Stimulated activated CD8-positive, alpha-beta memory T cell treated with anti-CD3 and anti-CD28 coated beads, Interleukin-2, amount 100 ng/mL, for 1 hour (primary cell): ENCODE measurements at places on chromosomes 5 and 9.

DNA sequence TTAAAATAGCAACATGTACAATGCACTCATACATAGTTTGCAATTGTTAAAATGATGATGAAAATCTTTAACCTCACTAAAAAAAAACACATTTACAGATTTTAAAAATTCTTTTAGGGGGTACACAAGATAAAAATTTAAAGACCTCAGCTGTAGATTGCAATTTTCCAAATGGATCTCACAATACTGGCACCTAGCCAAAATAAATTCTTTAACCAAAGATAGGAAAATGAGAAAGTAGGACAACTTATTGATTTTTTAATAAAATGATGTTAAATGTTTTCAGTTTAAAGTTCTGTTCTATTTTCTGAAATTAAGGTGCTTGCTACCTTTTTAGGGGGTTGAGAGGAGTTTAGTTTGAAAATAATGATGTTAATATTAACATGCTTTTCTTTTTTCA is 90.0 kb downstream of the PCSK1 start:
- DNase-seq = no peak

- DNase-seq = no peak
Measured at GRCh38 chr5:156883316-156883875, 33.3 kb downstream of the PPP1R2B start.

DNA sequence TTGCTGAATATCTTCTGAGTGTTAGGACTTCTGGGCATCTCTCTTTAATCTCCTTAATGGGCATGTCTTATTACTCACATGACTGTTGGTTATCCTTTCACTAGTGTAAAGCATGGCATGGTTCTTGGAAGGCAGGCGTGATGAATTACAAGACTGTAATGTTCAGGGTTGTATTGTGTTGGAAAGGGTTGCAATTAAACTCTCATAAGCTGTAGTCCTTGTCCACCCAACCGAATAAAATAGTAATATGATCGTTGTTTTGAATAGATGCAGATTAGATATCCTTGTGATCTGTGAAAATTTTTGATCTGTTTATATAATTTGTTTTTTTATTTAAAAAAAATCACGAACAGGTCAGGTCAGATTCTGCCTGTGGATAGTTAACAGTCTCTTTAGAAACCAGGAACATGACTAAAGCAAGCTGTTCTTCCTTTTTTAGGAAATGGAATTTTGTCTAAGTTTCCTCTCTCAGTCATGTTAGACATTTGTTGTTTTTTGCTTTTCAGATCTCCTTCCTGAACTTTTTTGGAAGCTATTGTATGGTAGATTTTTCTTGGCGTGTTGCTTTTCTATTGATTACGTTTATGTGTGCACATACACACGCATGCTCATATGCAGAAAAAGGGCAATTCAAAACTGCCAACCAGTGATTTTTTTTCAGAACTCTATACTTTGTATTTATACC is 121.8 kb downstream of the ARHGEF28 start:
- no peak for DNase-seq

GRCh38 chr5:154408811-154409210 is 37.0 kb upstream of the SAP30L start:
- no peak for DNase-seq

- no peak for DNase-seq
Measured at GRCh38 chr9:131874447-131874846, 134.6 kb upstream of the RAPGEF1 start.

DNA sequence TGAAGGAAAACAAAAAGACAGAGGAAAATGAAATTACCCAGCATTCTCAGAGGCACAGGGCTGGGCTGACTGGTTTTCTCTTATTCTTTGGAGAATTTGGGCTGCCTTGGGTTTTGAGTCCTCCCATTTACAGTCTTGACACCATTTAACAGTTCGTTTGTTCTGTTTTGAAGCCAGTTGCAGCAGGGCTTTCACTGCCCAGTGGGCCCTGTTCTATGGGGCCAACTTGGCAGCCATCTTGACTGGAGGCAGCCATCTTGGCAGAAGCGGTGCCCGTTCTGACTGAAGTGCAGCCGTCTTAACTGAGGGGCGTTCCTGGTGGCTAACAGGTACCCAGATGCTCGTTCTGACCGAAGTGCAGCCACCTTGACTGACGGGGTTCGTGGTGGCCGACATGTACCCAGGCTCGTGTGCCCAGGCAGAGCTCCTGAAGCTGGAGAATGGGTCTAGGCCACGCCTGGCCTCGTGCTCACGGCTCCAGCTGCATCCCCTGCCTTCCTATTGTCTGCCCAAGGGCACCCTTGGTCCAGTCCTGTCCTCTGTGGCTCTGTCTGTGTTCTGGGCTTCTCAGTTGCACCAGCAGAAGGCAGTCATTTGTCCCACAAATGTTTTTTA is 164.4 kb downstream of the GAPVD1 start:
- no peak for DNase-seq

GRCh38 chr5:68557162-68557936 is 341.8 kb downstream of the PIK3R1 start:
- no peak for DNase-seq

- no peak for DNase-seq
Measured at GRCh38 chr5:33180900-33181299, 259.9 kb upstream of the TARS1 start.

- no peak for DNase-seq
Measured at GRCh38 chr5:146082798-146083197, 22.6 kb downstream of the PLAC8L1 start.

DNA sequence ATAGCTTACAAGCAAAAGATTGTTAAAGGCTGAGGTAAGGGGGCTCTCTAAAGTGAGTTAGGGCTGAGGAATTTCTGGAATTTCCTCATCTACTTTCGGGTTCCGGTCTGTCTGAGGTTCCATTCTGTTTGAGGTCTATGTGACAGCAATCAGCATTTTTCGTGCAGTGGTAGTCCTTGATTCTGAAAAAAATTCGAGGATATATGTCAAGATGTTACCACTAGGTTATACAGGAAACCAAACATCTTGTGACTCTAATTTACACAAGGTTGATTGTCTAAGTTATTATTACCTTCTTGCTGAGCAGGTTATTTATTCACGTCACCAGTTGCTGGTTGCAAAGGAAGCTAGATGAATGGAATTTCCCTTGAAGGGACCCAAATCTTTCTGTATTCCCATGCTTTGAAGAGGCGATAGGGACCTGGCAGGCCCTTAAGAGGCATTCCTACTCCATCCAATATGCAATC is 35.2 kb downstream of the RLN2 start:
- no peak for DNase-seq

DNA sequence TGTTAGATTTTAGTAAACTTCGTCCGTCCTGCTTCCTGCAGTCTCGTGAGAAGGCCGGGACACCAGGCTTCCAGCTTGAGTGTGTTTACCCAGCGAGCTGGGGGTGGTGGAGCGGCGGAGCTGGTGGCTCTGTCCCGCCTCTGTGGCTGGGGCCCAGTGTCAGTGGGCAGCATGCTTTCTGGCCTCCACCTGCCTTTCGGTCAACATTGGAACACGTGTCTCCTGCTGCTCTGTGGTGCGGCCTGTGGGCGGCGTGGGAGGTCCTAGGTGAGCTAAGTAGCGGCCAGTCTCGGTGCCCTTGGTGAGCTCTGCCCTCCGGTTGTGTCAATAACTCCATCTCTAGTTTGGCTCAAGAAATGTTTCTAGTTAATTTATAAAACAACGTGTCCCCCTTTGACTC is 125.9 kb downstream of the GADD45G start:
- DNase-seq = no peak

DNA sequence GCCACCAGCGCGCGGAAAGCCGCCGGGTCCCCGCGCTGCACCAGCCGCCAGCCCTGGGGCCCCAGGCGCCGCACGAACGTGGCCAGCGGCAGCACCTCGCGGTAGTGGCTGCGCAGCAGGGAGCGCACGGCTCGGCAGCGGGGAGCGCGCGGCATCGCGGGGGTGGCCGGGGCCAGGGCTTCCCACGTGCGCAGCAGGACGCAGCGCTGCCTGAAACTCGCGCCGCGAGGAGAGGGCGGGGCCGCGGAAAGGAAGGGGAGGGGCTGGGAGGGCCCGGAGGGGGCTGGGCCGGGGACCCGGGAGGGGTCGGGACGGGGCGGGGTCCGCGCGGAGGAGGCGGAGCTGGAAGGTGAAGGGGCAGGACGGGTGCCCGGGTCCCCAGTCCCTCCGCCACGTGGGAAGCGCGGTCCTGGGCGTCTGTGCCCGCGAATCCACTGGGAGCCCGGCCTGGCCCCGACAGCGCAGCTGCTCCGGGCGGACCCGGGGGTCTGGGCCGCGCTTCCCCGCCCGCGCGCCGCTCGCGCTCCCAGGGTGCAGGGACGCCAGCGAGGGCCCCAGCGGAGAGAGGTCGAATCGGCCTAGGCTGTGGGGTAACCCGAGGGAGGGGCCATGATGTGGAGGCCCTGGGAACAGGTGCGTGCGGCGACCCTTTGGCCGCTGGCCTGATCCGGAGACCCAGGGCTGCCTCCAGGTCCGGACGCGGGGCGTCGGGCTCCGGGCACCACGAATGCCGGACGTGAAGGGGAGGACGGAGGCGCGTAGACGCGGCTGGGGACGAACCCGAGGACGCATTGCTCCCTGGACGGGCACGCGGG is at the start of gene TERT:
TSS of gene TERT (minus strand) at position 234 of the 815 bp plus-strand sequence. CDS start at position 155, 79 bp downstream.
- peak; percentile 20 for DNase-seq

DNA sequence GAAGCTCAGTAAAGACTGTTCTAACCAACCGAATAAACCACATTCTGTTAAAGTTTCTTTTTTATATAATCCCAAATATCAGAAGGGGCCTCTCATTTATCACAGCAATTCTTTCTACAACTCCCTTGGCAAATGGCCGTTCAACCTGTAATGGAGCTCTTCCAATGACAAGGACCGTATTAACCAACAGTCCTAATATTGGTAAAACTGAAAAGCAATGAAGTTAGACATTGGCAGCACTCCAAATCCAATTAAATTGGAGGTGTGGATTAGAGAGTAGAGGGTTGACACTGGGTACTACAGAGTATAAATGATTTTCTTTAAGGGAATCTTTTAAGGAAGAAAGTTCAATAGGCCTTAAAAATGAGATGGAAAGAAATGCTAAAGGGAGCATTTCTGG is 842 bp downstream of the TMED7 start:
- no peak for DNase-seq

DNA sequence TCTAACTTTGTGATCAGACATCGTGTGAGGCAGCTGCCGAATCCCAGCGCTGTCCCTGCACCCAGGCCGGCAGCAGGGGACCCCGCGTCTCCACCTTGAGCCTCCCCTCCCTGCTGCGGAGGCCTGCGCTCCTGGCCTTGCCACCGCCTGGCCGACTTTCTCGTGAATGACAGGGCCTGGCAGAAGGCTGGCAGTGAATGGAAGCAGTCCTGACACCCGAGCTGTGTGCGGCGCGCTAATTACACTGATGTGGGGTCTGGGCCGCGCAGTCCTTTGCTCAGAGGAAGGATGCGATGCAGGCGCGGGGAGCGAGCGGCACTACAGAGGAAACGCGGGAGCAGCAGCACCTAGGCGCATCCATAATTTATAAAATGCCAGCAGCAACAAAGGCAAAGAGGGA is 40.3 kb downstream of the POU4F3 start:
- no peak for DNase-seq

DNA sequence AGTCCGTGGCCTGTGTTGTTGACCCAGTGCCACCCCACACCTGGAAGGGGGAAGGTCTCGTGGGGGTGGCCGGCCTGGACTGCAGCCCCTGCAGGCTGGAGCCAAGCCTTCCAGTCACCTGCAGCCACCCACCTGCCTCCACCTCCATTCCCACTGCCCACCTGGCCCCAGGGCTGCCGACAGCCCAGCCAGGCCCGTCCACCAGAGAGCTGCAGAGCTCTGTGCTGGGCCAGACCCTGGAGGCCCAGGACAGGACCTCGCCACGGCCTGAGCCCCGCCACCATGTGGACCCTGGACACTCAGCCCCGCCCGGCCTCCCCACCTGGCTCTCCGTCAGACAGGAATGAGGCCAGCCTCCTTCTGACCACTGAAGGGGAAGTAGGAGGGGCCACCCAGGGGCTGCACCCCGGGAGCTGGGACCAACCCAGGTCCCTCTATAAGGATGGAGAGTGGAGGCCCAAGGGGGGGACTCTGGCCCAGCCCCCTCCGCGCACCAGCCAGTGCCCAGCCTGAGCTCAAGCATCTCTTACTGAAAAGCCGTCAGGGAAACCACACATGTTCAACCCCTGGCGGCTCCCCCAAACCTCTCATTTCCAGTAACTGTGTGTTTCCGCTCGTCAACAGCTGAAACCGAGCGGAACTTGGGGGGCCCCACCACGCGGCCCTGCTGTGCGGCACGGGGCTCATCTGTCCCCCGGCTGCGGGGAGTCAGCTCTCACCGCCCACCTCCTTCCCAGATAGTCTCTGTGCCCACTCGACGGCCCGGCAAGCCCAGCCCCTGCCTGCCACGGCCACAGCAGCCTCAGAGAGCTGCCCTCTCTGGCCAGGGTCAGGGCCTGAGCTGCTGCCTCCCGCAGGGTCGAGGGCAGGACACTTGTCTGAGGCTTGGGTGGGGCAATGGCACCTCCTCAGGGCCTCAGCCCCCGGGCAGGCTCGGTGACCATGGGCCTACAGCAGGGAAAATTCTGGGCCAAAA is 12.8 kb downstream of the NOTCH1 start:
- peak; percentile 57 for DNase-seq

- no peak for DNase-seq
Measured at GRCh38 chr5:2633992-2634391, 117.5 kb downstream of the IRX2 start.

GRCh38 chr9:128175102-128175563 is 15.1 kb downstream of the BBLN start:
- DNase-seq = no peak

- no peak for DNase-seq
Measured at GRCh38 chr9:105114318-105114717, 130.1 kb upstream of the SLC44A1 start.

DNA sequence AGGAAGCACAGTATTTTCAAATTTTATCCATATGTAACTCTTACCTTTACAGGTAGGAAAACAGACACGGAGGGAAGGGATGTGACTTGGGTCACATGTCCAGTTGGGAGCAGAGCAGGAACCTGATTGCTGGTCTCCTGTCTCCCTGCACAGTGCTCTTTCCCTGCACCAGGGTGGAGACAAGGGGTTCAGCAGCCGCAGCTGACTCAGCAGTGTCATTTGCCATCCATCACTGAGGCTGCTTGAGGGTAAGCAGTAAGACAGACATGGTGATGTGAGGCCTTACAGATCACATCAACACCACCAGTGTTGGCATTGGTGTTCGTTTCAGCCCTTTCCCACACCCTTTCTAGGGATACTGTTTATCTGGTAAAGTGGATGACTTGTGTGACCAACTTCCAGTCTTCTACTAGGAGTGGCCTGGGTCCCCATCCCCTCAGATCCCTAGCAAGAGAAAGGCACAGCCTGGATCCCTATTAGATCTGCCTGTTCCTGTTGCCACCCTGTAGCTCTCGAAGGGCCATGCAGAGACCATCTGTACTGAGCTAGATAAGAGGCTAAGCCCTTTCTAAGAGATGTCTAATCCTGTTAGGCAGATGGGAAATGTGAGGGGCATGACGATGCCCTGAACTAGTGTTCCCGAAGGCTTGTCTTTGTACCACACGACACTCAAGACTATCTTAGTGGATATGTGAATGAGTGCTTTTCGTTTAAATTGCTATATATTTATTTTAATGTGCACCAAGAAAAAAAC is 29.1 kb downstream of the FRMPD1 start:
- no peak for DNase-seq

DNA sequence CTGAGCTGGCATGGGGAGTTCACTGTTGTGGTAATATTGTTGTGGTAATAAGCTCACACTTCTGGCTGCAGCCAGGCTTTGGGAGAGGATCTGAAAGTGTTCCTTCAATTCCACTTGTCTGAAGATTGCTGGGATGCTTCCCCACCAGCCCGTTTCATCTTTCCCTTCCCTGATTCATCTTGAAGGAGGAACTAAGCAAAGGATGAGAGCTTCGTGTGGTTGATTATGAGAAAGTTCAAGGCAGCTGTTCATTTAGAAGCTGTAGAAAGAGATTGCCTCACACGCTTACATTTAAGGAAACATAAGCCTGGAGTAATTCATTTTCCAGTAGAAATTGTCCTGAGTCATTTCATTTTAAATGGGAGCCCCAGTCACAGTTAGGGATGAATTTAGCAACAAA is 122.4 kb upstream of the GAS1 start:
- DNase-seq = no peak
